ENCODE measurements at places on chromosomes 5 and 9. TPM values are rescaled to one million over a fixed set of nuclear protein-coding genes. Genes with fewer than 3 reads are reported as not detected.

ZNF354C gene
- total RNA-seq = 4.3 TPM

CTNNA1 gene
- 298 TPM for total RNA-seq

CORO2A gene
- total RNA-seq = 2.0 TPM

SPEF2 gene
- total RNA-seq = 0.87 TPM

PHYHD1 gene
- total RNA-seq = not detected

C9orf50 gene
- not detected for total RNA-seq

CCL27 gene
- 0.95 TPM for total RNA-seq

PCDHGA6 gene
- 0.59 TPM for total RNA-seq

CFAP157 gene
- not detected for total RNA-seq

PCDHB3 gene
- 0.92 TPM for total RNA-seq

CARTPT gene
- total RNA-seq = not detected

PHF24 gene
- total RNA-seq = 0.08 TPM

PTRH1 gene
- total RNA-seq = 13.8 TPM

ESM1 gene
- not detected for total RNA-seq

CDX1 gene
- not detected for total RNA-seq

CDK5RAP2 gene
- total RNA-seq = 47.7 TPM

IL17B gene
- not detected for total RNA-seq
